GM12892 (cell line): ENCODE measurements at places on chromosomes 3 and 15.
A peak's percentile ranks its signal among the peaks of the same experiment; 100 is the strongest.

GRCh38 chr3:184944241-184944640 is 132.3 kb downstream of the VPS8 start:
- no peak for DNase-seq

GRCh38 chr15:81901319-81901718 is 144.5 kb downstream of the MEX3B start:
- DNase-seq, result no peak

DNA sequence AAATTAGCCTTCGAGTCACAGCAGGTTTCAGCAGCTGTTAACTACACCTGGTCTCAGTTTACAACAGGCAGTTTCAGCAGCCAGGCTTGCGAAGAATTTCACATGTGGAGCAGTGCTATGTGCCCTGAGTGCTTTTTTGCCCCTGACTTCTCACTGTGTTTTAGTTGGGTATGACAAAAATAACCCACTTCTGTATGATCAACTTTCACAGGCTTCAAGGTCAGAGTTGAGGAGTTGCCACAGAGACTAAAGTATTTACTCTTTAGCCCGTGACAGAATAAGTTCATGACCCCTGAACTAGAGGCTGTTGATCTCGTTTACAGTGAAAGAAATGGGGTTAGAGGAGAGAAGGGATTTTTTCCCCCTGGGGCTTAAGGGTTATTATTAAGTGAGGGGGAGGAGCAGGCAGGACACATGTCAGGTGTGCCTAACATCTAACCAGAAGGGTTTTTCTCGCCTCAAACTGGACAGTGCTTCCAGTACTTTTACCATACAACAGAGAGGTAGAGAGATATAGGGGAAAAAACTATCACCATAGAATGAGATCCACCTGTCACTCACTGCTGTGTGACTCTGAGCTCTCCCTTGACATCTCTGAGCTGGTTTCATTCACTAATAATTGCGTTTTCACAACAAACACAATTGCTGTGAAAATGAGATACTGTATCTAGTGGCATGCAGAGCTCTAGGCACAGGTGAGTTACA is 14.0 kb upstream of the TOPBP1 start:
- DNase-seq, result no peak

DNA sequence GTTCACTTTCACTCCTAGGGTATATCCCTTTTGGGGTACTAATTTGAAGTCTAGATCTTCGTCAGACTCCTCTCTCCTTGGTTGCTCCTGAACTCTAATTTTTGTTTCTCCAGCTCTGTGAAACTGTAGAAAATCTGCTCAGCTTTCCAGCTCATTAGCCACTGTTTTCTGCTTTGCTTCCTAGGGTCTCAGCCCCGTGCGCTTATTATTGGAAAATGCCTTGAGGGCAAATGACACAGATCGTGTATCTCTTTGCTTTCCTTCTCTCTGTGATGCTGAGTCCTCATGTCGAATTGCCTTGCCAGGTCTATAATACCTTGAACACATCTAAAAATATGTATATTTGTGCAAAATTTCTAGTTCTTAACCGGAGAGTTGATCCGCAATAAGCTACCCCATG is 731.1 kb downstream of the EDEM1 start:
- DNase-seq, result no peak

DNA sequence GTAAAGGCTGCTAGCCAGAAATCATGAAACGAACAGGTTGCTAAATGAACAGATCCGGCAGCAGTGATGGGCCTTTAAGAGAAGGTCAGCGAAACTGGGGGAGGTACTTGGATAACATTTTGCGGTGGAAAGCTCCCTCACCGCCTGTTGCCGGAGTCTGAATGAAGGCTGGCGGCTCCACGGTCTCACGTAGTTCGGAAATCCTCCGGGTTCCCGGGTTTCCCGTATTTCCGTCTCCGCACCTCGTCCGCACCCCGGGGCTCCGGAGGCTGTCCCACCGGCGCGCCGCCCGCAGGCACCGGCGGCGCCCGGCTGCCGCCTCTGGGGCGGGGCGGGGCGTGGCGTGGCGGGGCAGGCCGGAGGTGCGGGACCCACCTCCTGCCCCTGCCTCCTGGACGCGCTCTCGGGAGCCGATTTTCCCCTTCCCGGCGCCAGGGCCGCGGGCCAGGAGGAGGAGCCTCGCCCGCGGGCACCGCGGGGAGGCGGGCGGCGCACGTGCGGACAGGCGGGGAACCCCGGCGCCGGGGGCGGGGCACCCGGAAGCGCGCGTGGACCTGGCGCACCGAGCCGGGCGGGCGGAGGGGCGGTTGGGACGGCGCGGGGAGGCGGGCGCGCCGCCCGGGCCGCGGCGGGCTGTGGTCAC is at the start of gene ZDHHC23:
ZDHHC23 (plus strand) TSS at position 642 of the 643 bp plus-strand sequence. CDS start 790 bp downstream, outside the sequence.
- DNase-seq, result peak; percentile 53

DNA sequence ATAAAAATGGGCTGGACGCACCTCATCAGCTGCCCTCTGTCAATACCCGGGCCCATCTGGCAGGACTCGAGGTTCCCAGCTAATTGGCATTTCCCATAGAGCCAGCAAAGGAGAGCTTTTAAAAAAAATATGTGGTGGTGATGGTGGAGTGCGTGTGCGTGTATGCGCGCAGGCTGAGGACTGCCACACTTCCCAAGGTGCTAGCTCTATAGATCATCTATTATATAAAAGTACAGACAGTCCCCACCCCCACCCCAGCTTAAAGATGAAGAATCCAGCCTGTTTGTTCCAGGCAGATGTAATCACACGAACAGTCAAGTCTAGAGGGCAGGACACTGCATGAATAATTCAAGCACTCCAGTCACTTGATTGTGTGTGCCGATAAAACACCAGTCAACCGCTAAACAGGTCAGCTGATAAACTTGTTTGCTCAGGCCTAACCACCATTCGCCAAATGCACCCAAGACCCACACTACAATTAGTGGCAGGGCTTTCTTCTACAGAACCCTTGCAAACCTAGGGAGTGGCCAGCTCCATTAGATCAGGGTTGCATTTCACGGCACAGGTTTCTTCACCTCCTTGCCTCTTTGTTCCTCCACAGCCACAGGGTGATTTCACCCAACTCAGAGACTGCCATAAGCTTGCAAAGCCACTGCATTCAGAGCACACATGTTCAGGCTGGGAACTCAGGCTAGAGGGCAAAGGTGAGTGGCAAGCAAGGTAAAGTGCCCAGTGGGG is 5.8 kb downstream of the TLE3 start:
- no peak for DNase-seq

GRCh38 chr3:134326760-134327593 is 47.3 kb downstream of the AMOTL2 start:
- no peak for DNase-seq

DNA sequence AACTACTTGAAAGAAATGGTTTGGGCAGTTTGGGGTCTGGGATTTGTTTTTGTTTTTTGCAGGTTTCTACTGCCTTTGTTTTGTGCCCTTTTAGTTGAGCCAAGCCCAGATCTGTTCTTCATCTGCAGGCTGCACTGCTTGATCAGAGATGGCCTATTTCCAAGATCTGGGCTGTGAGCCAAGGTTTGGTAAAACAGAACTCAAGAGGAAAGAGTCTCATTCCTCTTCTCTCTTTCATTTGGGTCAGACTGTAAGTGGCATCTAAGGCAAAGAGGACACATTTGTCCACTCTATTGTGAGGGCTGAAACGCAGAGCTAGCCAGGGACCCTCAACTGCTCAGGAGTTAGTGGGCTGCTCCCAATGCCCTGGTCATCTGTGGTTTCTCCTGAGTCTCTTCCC is 104.4 kb upstream of the UBE3A start:
- DNase-seq, result no peak

GRCh38 chr3:195080125-195080524 is 190.8 kb downstream of the XXYLT1 start:
- no peak for DNase-seq

DNA sequence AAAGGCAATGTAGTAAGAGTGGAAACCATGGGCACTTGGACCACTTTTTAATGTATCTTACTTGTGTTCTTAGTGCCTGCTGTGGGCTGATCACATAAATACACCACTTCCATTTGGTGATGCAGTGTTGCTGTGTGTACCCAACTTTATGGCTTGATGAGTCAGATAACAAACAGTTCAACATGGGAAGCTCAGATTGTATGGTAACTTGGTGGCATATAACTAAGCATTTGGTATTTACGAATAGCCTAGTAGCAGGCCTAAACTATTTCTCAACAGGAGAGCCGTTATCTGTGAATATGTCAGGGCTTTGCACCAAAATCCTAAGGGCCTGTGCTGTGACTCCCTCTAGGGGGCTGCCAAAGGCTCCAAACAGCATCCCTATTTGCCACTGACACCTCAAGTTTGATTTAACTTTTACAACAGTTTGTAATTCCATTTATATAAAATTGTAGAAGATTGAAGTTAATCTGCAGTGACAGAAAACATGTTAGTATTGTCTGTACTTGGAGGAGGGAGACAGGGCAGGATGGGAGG is 640.4 kb upstream of the CADM2 start:
- no peak for DNase-seq
